Mucosa of gallbladder (tissue), 1 donor: ENCODE measurements at places on chromosomes 1 and 21. TPM values are rescaled to one million over a fixed set of nuclear protein-coding genes. Genes with fewer than 3 reads are reported as not detected.

Gene AHCTF1
- total RNA-seq = 25.7 TPM

Gene TENT5C
- total RNA-seq = 8.1 TPM

Gene NEK2
- total RNA-seq = 1.3 TPM

Gene CHAF1B
- 2.2 TPM for total RNA-seq

Gene FYB2
- total RNA-seq = not detected
